ENCODE measurements at places on chromosomes 3 and 15.

DNA sequence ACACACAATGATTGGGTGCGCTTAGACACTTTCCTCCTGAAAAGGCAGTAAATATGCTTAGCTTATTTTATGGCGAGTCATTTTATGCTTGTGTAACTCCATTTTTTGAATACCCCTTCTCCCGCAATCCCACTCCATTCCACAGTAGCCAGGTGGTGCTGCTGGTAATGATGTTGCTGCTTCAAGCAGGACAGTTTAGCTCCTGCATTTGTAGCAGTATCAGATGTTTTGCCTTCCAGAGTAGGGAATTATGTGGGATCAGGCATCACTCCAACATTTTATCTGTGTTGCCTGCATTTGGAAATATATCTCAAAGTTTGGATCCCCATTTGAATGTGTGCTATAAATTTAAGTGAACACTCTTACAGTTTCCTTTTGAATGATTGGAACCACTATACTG lies 302.1 kb upstream of the SGO1 start:
- H3K36me3 ChIP-seq, result no peaks in the 10 kb centered on the region
- H3K27me3 ChIP-seq, result no peaks in the 10 kb centered on the region
- no peak for DNase-seq
- H3K4me1 ChIP-seq, result no peaks in the 10 kb centered on the region
- no peak overlapping the region for H3K4me3 ChIP-seq

DNA sequence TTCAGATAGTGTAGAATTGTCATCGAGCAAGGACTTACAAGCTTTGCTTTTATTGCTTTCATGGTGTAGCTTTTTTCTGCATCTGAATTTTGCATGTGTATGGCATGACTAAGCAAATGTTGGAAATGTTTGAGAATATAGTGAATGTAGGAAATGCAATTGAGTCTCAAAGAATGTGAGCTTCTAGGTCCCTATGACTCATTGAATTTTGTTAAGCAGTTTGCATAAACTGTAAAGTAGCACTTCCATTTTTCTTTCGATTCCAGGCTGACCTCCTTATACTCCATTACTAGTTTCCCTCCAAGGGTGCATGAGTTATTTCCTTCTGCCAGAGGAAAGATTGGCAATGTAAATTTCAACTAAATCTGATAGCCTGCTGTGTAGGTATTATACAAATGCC lies 619.2 kb downstream of the DIPK2A start:
- peak; percentile 92 for DNase-seq
- H3K27ac ChIP-seq, result peak overlapping the region; percentile 41
- no peak overlapping the region for H3K4me3 ChIP-seq
- no peaks in the 10 kb centered on the region for H3K36me3 ChIP-seq

DNA sequence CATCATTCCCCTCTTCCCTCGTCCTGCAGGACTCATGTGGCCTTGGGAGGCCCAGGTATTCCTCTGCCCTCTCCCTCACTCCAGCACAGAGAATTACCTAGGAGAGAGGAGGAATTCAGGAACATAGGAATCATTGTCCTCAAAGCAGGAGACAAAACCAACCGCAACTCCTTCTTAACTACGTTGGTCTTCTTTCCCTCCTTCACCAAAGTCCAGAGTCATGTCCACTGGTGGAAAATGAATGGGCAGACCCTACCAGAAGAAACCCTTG lies 55.0 kb upstream of the SKOR1 start:
- H3K4me3 ChIP-seq, result no peak overlapping the region
- H3K27me3 ChIP-seq, result no peaks in the 10 kb centered on the region
- no peak overlapping the region for H3K27ac ChIP-seq
- no peak for DNase-seq
- no peaks in the 10 kb centered on the region for H3K4me1 ChIP-seq

DNA sequence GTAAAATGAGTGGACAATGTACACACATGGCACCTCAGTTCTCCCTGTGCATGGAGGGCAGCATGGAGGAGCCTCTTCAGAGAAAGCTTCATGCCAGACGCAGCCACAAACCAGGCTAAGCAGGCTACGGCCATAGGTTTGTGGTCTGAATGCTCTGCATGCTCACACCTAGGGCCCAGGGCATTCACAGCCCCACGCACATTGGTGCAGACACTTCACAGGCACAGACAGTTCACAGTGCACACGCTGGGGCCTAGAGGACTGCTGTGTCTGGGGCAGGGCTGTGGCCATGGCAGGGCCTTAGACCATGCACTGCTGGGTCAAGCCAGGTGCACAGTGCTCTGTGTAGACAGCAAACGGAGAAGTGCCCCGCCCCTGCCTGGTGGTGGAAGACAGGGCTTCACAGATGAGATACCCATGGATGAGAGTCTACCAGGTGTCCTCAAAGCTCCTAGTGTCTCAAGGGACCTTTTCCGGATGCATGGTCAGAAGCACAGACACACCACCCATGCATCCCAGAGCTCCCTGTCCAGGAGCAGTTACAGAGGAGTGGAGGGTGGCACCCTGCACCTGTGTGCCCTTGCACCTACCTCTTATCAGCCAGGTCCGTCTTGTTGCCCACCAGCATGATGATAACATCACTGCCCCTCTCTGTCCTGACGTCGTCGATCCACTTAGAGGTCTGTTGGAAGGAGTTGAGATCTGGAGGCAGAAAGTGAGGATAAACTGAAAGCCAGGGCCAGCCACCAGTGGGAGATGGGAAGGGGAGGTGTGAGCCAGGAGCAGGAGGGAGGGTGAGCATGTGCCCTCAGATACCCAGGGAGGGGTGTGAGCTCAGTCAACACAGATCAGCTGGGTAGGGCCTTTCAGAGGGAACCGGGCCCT lies 33.5 kb downstream of the SRPRB start:
- peaks cover 2% of the 10 kb centered on the region for H3K27me3 ChIP-seq
- DNase-seq, result no peak
- H3K4me1 ChIP-seq, result peaks cover 4% of the 10 kb centered on the region
- H3K27ac ChIP-seq, result no peak overlapping the region
- H3K36me3 ChIP-seq, result no peaks in the 10 kb centered on the region

- no peaks in the 10 kb centered on the region for H3K27me3 ChIP-seq
- DNase-seq, result peak; percentile 47
- no peak overlapping the region for H3K27ac ChIP-seq
- H3K36me3 ChIP-seq, result no peaks in the 10 kb centered on the region
- no peak overlapping the region for H3K4me3 ChIP-seq
Measured at GRCh38 chr3:148238421-148238821, 459.3 kb upstream of the AGTR1 start.

DNA sequence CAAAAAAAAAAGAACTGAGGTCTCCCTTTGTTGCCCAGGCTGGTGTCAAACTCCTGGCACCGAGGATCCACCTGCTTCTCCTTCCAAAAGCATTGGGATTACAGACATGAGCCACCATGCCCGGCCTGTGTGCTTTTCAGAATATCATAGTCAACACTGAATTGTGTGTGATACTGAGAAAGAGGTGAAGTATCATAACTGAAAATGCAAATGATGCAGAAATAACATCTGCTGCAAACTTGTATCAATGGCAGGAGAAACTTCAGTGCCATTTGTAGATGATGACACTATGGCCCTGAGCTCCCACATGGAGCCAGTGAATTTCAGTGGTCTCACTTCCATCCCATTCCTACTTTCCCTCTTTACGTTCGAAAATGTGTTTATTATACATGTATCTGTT lies 21.9 kb downstream of the IL12A start:
- no peak for DNase-seq
- no peak overlapping the region for H3K27ac ChIP-seq
- no peaks in the 10 kb centered on the region for H3K36me3 ChIP-seq
- H3K4me1 ChIP-seq, result peaks cover 3% of the 10 kb centered on the region
- H3K4me3 ChIP-seq, result no peak overlapping the region

- no peaks in the 10 kb centered on the region for H3K36me3 ChIP-seq
- H3K27me3 ChIP-seq, result no peaks in the 10 kb centered on the region
- H3K4me1 ChIP-seq, result no peaks in the 10 kb centered on the region
- no peak overlapping the region for H3K27ac ChIP-seq
- no peak overlapping the region for H3K4me3 ChIP-seq
Measured at GRCh38 chr3:58839187-58839586, 172.6 kb upstream of the FAM3D start.

DNA sequence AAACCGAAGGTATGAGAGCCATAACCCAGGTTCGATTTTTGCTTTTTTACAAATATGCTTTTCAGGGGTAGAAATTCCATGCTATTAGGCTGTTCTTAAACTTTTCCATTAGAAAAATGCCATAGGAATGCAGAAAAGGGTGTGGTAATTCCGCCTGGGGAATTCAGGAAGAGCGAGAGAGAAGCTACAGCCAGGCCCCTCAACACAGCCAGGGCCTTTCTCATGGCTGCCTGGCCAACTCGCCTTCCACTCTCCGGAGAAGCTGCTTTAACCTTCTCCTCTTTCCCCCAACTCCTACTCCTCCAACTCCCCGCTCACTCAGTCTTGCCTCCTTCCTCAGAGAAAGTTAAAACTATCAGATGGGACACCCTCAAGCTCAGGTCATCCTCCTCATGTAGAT lies 9.1 kb upstream of the TICRR start:
- no peak overlapping the region for H3K27ac ChIP-seq
- H3K4me3 ChIP-seq, result no peak overlapping the region
- no peak for DNase-seq
- no peaks in the 10 kb centered on the region for H3K4me1 ChIP-seq
- no peaks in the 10 kb centered on the region for H3K36me3 ChIP-seq

DNA sequence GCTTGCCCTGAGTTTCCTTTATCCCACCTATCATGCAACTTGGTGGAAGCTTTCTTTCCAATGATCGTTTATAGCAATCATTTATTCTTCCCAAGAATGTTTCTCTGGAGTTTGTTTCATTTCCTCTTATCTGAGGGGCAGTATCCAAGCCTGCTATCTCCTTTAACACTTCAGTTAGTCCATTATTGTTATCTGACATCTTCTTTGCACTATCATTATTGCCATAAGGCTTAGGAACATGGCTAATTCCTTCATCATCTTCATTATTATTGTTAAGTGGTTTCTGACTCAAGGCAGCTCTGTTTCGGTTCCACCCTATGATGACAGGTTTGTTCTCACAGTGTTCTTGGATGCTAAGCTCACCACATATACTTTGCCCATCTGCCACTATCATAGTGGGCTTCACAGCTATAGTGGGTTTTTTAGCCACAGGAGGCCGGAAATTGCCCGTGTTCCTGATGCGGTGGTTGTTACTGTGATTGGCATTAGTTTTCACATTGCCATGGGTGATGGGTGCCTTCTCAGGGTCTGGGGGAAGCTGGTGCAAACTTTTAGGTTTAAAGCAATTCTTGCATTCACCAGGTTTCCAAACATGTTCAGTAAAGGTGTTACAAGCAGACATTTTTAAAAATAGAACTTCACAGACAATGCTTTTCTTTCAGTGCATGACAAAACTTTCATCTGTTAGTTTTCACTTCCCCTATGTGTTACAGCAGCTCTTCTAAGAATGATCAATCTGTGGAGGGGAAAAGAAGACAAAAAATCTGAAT lies 110.6 kb upstream of the TSPAN3 start:
- H3K27ac ChIP-seq, result no peak overlapping the region
- no peaks in the 10 kb centered on the region for H3K4me1 ChIP-seq
- H3K36me3 ChIP-seq, result peaks cover 3% of the 10 kb centered on the region
- no peaks in the 10 kb centered on the region for H3K27me3 ChIP-seq
- no peak for DNase-seq

DNA sequence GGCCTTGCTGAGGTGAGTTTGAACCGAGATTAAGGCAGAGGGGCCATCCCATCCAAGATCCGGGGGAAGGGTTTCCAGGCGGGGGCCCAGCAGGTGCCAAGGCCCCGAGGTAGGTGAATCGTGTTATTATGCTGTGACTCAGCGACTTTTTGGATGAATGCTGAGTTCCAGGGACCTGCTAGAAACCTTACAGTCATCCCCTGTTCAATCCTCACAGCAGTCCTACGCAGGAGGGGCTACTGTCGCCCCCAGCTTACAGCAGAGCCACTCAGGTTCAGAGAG lies 40.9 kb downstream of the DNAJB8 start:
- peaks cover 15% of the 10 kb centered on the region for H3K27me3 ChIP-seq
- no peak overlapping the region for H3K27ac ChIP-seq
- DNase-seq, result no peak
- peaks cover 2% of the 10 kb centered on the region for H3K4me1 ChIP-seq

- no peak overlapping the region for H3K27ac ChIP-seq
- no peak for DNase-seq
- peaks cover 6% of the 10 kb centered on the region for H3K4me1 ChIP-seq
Measured at GRCh38 chr3:136792556-136793330, 26.2 kb upstream of the SLC35G2 start.

DNA sequence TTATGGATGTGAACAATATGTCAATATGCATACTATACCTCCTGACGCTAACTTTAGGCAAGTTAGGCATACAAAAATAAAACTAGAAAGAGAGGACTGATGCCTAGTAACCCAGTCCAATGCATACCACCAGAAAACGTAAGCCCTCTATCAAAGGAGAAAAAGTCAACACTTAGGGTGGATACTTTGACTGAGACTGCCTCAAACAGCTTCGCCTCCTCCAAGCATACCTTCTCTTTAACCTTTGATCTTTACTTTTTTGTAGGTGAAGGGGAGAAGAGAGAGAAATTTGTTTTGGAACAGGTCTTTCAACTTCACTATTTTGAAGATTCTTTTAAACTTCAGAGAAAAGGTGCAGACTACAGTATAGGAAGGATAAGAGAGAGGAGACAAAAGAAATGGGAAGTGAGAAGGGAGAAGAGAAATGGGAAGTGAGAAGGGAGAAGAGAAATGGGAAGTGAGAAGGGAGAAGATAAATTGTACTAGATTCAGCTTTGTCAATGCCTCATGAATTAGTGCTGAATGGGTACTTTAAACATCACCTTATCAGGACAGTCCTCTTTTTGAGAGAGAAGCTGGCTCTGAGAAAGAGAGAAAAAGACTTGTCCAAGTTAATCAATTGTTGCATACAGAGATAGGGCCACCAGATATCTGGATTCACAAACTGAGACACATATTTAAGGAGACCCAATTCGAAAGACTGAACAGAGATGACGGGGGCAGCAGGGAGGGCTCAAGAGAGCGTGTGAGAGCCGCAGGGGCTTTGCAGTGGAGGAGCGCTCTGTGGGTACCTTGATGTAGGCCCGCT lies 1.0 kb downstream of the P3H2 start:
- peak overlapping the region; percentile 49 for H3K4me3 ChIP-seq
- no peak for DNase-seq
- H3K4me1 ChIP-seq, result no peaks in the 10 kb centered on the region
- no peaks in the 10 kb centered on the region for H3K27me3 ChIP-seq
- peak overlapping the region; percentile 4 for H3K27ac ChIP-seq

DNA sequence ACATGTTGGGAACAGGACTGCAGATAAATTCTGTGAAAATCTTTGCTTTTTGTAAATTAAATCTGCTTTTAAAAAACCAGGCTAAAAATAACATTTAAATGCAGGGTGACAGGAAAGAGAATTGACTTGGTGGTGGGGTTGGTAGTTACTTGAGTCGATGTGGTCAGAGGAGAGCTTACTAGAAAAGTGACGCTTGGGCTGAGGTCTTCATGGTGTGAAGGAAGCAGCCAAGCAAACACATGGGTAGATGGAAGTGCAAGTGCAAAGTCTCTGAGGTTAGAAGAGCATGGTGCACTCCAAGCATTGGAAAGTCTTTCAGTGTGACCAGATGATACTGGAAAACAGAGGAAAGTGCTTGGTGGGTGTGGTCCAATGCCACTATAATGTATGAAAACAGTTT lies 86.4 kb upstream of the THBS1 start:
- no peak overlapping the region for H3K4me3 ChIP-seq
- no peaks in the 10 kb centered on the region for H3K36me3 ChIP-seq
- no peak for DNase-seq
- H3K27ac ChIP-seq, result no peak overlapping the region

Data from fibroblast of lung (primary cell).